Activated T-helper 1 cell treated with anti-CD3 and anti-CD28 coated beads, Interleukin-12 subunit alpha, Interleukin-12 subunit beta, Interleukin-2, Interleukin-4 antibody, amounts not matched to agents 30 ng/mL and 10 ng/mL and 1 ng/mL, durations not matched to agents 14 hours and 24 hours and 36 hours (primary cell): ENCODE measurements at places on chromosomes 4 and X. TPM values are rescaled to one million over a fixed set of nuclear protein-coding genes. Genes with fewer than 3 reads are reported as not detected.

The DDX53 gene
- not detected in 2 replicates for total RNA-seq

The SMIM20 gene
- 19.2 and 21.5 TPM in 2 replicates for total RNA-seq

The NEUROG2 gene
- total RNA-seq: 0.18 TPM in 1 of 2 replicates, not detected in the other

The CT47B1 gene
- not detected in 2 replicates for total RNA-seq

The BBS7 gene
- 16.9 and 20.2 TPM in 2 replicates for total RNA-seq

The VEGFC gene
- not detected in 2 replicates for total RNA-seq

The MGARP gene
- total RNA-seq: 0.15 TPM in 1 of 2 replicates, not detected in the other

DNA sequence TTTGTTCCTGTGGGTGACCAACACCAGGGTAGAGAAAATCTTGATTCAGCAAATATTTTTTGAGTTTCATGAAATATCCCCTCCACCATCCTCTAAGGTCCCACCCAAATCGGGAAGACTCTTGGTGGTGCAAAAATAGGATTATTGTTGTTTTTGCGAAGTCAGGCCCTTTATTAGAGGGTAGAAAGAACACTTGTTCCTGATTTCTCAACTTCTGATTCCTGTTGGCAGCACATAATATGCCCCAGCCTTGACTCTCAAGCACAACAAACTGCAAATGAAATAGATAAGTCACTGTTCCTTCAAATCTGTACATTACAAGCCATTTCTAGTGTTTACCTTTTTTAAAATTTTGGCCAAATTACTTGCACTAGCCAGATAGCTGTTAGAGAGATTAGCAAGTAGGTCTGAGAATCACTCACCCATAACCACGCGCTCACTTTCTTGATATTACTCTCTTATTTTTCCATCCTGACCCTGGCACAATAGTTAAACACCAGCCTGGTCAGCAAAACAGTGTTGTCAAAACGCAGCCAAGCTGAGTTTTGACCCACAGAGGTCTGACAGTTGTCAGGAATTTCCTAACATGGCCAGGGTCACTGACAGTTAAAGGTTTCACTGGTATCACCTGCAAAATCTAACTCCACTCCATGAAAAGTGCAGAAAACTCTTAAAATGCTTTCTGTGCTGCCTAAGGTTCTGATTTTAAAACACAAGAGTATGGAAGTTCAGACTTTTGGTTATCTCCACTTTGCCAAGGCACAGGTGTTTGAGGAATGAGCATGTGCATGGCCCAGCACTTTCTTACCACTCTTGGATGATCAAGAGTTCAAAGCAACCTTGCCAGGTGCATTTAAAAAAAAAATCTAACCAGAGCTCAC, 69.8 kb downstream of the RBM47 start:
- no peak for DNase-seq

DNA sequence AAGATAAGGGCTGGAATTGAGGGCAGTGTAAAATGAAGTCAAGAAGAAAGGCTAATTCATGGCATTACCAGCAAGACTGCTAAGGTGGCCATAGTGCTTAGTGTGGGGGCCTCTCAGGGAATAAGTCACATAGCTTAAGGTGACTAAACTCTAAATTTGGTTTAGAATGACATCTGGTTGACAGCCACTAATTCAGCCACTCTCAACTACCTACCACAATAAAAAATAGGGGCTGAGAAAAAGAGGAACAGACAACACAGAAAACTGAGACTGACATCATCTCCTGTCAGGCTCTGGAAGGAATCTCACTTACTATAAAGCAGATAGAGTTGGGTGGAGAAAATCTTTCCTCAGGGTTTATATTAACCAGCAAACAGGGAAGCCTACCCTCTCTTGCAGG, 96.9 kb downstream of the CHRDL1 start:
- DNase-seq: no peak

DNA sequence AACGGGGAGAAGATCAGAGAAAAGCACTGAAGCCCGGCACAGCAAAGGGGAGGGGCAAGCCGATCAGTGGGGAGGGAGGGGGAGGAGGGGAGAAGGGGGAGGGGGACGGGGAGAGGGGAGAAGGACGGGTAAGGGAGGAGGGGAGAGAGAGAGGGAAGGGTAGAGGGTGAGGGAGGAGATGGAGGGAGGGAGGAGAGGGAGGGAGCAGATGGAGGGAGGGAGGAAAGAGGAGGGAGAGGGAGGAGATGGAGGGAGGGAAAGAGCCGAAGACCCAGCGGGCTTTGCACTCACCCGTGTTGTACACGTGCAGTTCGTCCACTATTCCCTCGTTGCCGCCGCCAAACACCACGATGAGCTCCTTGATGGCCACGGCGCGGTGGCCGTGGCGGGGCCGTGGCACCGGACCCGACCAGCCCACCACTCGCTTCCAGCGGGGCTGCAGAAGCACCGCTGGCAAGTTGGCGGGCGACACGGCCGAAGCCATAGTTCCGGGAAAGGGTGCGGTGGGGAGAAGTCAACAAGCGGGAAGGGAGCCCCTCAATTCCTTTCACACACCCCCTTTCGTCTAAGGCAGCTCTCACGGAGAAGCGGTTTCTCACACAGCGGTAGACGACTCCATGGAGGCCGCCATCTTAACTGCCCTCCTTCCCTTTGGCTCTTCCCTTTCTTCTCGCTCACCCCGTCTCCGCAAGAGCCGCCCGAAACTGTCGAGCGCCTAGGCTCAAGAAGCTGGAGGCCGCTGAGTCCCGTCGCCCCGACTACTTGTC, 1.1 kb downstream of the HCFC1 start:
- DNase-seq: no peak

DNA sequence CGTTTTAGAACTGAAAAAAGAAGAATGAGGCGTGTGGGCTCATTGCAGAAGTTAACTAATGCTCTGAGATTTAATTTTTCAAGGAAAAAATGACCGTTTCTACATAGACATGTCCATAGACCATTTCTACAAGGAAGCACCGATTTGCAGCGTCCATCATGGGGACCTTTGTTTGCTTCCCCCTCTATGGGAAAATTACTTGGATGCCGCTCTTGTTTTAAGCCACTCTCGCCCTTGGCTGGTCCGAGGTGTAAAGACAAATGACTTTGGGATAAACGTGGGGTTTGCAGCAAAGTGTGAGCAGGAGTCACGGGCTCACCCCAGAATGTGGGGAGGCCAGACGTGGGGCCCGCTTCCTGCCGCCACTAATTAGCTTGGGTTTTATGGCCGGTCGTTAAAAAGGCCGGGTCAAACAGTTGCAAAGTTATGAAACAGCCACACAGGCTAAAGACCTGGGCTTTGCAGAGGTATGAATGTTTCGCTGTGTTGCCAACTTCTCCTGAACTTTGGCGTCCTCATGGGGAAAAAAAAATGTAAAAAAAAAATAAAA, 235.9 kb downstream of the SHOX start:
- DNase-seq: no peak

DNA sequence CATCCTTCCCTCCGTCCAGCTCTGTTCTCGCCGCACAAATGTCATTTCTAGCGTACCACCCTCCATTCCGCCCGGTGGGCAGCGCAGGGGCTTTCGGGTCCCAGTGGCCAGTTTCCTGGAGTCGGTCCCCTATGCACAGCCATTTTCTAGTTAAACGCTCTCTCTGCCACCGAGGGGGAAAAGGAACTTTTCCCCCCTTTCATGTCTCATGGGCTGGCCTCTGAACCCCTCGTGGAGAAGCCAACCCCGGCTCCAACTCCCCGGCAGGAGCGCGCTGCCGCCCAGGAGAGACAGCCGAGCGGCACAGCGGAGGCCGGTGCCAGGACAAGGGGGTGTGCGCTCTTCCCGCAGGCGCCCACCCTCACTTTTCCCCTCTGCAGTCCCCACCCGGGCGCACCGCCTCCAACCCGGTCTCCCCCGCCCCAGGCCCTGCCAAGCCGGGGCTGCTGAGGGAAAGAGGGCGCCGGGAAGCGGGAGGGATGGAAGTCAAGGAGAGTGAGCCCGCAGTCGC, 662 bp downstream of the APBB2 start:
- no peak for DNase-seq

DNA sequence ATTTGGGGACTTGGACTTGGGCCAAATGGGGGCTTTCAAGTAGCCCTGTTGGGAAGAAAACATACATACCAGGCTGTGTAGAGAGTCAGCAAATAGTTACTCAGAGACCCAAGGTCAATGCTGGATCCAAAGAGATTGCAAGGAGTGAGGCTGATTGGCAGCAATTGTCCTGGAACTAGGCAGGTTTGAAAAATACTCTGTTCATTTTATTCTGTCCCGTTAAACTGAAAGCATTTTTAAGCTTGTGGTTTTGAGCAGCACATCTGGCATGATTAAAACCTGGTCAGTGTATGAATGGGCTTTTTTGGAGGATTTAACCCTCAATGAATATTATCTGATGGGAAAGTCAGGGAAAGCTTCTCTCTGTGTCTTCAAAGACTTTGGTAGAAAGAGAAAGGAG, 294.3 kb upstream of the BOD1L1 start:
- DNase-seq: no peak

GRCh38 chrX:129230850-129231512, 292.3 kb downstream of the SMARCA1 start:
- no peak for DNase-seq

- no peak for DNase-seq
Measured at GRCh38 chrX:47662144-47662657, 3.2 kb upstream of the UXT start.

DNA sequence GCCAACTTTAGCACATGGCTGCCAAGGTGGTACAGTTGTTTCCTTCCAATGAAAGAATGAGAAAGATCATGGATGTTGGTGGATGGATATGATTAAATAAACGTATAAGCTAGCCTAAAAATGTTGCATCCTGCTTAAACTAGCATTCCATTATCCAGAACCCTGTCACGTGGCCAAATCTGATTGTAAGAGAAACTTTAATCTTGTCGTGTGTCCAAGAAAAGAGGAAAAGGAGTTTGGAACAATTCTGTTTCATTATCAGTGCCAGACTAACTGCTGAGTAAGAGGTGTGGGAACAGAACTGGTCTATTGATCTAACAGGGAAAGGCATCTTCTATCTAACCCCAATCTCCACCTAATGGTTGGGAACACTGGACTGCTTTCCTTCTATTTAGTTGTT, 325.2 kb upstream of the BMP3 start:
- no peak for DNase-seq

GRCh38 chr4:165199722-165200121, 7.6 kb upstream of the KLHL2 start:
- no peak for DNase-seq

- no peak for DNase-seq
Measured at GRCh38 chrX:133645977-133646718, 230.9 kb upstream of the GPC4 start.

DNA sequence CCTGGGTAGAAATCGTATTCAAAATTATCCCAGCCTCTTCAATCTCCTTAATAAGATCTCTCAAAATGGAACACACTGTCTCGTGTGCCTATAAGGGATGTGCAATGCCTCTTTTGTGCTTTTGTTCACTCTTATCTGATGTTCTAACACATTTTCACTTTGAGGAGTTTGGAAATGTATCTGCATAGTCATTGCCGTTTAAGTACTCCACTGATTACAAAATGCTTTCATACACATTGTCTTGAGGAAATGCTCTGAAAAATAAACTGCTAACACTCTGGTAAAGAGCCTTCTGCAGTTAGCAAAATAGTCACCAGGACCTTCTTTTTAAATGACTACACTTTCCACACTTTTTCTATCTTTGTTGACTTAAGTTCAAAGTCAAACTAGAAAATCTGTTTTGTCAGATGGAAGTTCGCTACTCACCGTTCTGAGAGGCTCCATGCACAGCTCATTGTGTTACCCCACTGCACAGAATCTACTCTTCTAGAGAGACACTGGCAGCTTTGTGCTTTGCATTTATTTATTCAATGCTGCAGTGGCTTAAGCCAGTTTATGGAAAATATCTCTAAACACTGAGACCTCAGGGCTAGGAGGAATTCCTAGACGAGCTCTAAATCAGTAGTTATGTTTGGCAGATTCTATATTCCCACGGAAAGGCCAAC, 159.0 kb downstream of the CHIC2 start:
- no peak for DNase-seq

DNA sequence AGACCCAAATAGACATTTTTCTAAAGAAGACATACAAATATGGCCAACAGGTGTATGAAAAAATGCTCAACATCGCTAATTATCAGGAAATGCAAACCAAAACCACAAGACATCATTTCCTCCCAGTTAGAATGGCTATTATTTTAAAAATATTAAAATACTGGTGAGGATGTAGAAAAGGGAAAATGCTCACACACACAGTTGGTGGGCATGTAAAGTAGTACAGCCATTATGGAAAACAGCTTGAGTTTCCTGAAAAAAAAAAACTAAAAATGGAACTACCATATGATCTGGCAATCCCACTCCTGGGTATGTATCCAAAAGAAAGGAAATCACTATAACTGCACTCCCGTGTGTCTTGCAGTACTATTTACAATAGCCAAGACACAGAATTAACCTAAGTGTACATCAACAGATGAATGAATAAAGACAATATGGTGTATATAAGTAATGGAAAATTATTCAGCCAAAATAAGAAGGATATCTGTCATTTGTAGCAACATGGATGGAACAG, 128.9 kb upstream of the DKK2 start:
- DNase-seq: no peak

DNA sequence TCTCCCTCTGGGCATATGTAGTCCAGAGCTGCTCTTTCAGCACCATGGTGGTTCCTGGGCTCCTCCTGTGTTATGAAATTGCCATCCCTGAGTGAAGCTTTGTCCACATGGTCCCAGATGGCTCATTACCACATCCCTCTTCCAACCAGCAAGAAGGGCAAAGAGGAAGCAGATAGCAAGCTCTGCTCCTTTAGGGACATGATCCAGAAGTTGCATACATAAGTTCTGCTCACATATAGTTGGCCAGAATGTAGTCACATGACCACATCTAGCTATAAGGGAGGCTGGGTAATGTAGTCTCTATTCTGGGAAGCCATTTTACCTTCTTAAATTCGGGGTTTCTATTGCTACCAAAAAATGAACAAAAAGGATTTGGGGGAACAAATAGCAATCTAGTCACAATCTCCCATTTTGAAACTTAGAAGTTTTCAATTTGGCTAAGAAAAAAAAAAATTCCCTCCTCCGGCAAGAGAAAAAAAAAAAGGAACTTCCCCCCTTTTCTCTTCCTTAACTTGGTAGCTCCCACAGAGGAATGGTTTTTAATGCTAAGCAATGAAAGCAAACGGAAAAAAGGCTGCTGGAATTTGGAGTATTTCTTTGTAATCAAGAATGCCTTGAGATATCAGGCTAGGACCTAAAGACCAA, 88.2 kb upstream of the USP9X start:
- DNase-seq: no peak

- no peak for DNase-seq
Measured at GRCh38 chr4:76984788-76985211, 35.2 kb downstream of the SEPTIN11 start.

DNA sequence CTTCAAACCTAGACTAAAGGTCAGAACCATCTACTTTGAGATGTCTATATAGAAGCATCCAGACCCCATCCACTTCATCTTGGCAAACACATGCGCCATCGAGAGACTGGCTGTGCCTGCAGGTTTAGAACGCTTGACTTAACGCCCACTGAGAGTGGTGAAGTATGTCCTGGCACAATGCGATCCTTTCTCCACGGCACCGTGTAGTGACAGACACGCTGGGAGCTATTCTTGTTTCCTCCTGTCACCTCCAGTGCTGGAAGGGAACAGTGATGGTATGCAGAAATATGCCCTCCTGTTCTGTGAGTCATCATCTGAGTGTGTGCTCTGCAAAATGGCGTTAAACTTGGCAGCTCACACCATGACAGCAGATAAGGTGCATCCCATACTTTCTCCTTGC, 330.2 kb downstream of the NLGN4X start:
- DNase-seq: no peak
